ENCODE measurements at places on chromosomes 6 and 20.

- DNase-seq = no peak
Measured at GRCh38 chr6:33708516-33709204, 2.8 kb downstream of the UQCC2 start.

DNA sequence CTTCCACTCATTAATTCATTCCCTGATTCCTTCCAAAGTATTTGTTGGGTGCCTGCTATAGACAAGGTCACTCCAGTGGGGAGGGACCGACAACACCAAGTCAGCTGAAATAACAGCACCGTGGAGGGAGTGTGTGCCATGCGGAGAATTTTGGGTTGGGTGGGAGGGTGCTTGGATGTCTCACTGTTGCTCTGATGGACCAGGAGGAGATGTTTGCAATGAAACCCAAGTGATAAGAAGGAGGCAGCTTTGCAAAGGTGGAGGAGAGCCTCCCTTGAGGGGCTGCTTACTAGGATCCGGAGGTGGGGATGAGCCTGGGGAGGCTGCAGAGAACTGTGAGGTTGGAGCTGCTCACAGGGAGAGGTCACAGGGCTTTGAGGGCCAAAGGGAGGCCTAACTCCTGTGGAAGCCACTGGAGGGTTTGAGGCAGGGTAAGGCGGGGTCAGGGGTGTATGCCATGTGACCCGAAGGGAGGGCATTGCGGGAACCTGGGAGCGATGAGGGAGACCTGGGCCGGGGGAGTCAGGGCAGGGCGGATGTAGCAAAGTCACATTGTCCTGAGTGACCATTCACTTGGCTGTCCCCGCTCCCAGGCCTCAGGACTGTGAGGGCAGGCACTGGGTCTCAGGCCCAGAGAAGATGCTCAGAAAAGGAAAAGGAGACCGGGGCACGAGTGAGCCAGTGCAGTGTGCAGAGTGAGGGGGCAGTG, 124.5 kb downstream of the PHACTR3 start:
- no peak for DNase-seq

- no peak for DNase-seq
Measured at GRCh38 chr6:25488156-25488555, 163.9 kb upstream of the SCGN start.

DNA sequence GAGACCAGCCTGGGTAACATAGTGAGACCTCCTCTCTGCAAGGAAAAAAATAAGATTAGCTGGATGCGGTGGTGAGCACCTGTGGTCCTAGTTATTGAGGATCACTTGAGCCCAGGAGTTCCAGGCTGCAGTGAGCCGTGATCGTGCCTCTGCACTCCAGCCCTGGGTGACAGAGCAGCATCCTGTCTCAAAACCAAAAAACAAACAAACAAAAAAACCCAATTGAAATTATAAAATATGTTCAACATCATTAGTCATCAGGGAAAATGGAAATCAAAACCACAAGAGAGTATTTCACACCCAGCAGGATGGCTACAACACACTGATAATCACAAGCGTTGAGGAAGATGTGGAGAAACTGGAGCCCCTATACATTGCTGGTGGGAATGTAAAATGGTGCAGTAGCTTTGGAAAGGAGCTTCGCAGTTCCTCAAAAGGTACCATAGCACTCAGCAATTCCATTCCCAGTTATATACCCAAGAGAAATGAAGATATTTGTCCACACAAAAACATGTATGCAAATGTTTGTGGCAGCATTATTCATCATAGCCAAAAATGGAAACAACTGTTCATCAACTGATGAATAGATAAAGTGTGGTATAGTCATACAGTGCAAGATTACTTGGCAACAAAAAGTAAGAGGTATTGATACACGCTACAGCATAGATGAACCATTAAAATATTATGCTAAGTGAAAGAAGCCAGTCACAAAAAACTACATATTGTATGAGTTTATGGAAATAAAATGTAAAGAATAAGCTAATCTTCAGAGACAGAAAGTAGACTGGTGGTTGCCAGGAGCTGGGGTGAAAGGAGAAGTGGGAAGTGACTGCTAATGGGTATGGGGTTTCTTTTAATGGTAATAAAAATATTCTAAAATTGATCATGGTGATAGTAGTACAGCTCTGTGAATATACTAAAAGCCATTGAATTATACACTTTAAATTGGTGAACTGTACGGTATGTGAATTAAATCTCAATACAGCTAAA, 38.7 kb upstream of the RIPOR2 start:
- peak; percentile 65 for DNase-seq

GRCh38 chr6:92216717-92217116, 1202.6 kb downstream of the EPHA7 start:
- DNase-seq = no peak

- DNase-seq = no peak
Measured at GRCh38 chr20:50617022-50617421, 74.3 kb downstream of the RIPOR3 start.

Data from stimulated activated CD4-positive, alpha-beta T cell treated with anti-CD3 and anti-CD28 coated beads, Interleukin-15, amount 100 ng/mL, for 24 hours (primary cell).